Activated B cell treated with CpG ODN at 0.5 μM for 24 hours (primary cell): ENCODE measurements at places on chromosomes 7 and 10. TPM values are rescaled to one million over a fixed set of nuclear protein-coding genes. Genes with fewer than 3 reads are reported as not detected.

DNA sequence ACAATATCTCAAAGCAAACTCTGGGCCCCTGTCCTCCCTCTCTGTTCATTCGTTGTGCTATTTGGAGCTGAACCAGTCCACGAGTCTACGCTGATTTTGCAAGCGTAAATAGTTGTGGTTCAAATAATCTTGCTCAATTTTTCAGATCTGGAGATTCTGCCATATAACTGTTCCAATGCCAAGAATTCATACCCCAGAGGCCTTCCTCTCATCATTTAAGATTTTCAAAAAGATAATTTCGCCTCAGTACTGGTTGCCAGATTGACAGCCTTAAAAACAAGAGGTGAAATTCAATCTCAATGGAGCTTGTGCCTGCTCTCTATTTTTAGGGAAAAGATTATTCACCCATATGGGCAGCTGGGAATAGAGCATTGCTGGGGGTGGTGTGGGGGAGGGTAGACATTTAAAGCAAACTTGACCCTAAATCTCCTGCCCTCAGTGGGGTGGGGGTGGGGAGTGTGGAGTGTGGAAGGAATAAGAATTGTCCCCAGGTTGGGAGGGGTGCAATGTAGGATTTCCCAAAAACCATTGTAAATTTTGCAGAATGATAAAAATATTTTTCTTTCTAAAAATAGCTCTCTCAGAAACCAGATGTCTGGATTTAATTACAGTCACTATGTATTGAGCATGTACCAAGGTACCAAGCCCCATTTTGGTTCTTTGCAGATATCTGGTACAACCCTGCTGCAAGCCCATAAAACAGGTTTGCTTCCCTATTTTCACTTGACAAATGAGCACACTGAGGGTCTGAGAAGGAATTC, 104.7 kb upstream of the EEPD1 start:
- no peak for DNase-seq

The FAM180A gene
- total RNA-seq = not detected in 2 replicates

DNA sequence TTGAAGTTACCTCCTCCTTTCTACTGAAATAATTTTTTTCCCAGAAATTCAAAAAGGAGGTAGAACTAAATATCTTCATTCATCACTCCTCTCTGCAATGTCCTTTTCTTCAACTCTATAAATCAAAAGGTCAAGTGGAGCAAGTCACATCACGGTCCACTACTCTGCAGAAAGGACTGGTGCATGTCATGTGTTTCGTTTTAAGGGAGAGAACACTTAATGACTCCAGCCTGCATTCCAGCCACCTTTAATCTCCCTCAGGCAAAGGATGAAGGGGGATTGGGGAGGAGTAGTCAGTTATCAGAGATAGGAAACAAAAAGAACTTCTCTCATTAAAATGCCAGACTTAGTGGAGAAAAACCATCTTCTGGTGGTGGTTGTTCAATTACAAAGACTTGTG, 78.9 kb downstream of the ANK3 start:
- no peak for DNase-seq

The FRG2B gene
- not detected in 2 replicates for total RNA-seq

The VOPP1 gene
- total RNA-seq = 403 and 438 TPM in 2 replicates

The HOGA1 gene
- not detected in 2 replicates for total RNA-seq

GRCh38 chr10:1643161-1643907, 94.0 kb downstream of the ADARB2 start:
- DNase-seq = no peak

GRCh38 chr7:137657476-137658189, 189.1 kb downstream of the DGKI start:
- DNase-seq = no peak
